ENCODE measurements at places on chromosomes 5 and 9.
A peak's percentile ranks its signal among the peaks of the same experiment; 100 is the strongest.

DNA sequence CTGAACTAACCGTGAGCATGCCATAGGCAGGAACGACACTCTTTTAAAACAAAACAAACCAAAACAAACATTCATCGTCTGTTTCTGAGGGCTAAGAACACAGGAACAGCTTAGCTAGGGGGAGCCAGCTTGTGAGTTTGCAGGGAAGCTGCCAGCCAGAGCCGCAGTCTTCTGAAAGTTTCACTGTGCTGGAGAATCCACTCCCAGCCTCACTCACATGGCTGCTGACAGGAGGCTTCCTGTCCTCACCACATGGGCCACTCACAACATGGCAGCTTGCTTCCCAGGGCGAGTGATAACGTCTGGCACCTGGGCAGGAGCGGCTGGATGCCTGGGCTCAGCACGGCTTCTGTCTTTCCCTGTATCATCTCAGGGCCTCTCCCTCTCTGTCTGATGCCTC is 275.2 kb downstream of the MSX2 start:
- DNase-seq = no peak

- peak; percentile 62 for DNase-seq
Observed at GRCh38 chr9:32348106-32348695, 36.2 kb upstream of the ACO1 start.

DNA sequence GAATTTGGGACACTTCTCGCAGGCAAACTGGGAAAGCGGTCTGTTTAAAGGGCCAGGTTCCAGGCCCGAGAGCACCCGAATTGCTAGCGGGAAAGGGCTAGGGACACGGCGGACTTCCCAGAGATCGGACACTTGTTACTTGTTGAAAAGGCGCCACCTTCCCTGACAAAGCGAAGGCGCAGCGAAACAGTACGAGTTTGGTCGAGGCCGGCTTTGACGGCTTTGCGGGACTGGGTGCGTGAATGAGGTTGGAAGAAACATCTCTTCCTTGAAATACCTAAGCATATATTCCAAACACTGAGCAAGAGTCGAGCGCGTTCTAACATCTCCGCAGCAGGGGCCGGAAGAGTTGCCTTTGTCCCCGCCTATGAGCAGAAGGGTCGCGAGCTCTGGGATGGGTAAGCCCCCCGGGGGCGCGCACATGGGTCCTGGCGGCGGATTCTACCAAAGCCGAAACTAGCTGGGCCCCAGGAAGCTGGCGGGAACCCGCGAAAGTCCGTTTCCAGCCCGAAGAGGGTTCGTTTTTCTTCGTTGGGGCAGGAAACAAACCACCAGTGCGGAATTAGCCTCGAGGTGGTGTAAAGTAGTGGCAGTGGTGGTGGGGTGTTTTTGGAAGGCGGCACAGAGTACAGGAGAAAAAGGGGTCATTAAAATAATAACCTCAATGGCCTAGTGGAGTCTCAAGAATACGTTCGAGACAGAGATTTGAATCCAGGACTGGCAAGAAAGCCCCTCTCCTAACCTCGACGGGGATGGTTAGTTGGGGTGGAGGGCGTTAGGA is 1.5 kb downstream of the GDNF start:
- peak; percentile 36 for DNase-seq

- no peak for DNase-seq
Observed at GRCh38 chr9:80866576-80867227, 822.6 kb downstream of the TLE1 start.

GRCh38 chr9:110427497-110428104 is 89.9 kb upstream of the TXNDC8 start:
- no peak for DNase-seq

- no peak for DNase-seq
Observed at GRCh38 chr9:124733964-124734740, 37.0 kb downstream of the NR6A1 start.

GRCh38 chr5:21398511-21398910 is 1410.5 kb upstream of the CDH18 start:
- DNase-seq = peak; percentile 60

- no peak for DNase-seq
Observed at GRCh38 chr5:145511351-145511750, 323.8 kb downstream of the PRELID2 start.

DNA sequence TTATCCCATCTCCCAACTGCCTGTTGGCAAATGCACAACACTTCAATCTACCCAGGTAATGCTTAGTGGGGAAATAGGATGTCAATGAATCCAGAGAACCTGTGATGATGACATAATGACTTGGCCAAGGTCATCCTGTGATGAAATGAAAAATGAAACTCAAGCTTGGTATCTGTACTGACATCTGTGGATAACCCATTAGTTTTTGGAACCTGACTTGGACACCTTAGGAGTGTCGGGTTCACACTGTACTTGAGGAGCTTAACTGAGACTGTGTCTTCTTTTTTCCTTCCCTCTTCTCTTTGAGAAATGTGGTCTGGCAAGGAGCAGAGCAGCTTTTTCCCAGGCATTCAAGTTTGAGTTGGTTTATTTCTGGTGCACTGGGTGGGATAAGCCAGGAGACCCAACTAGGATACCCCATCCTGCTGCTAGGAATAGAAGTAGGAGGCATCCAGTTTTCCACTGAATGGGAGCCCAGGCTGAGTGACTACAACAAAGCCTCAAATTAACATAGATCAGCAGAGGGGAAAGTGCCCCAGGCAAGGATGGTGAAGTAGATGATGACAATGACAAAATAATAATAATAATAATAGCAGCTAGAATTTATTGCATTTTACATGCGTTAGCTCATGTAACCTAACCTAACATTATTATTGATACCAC is 72.1 kb downstream of the ADRB2 start:
- no peak for DNase-seq

DNA sequence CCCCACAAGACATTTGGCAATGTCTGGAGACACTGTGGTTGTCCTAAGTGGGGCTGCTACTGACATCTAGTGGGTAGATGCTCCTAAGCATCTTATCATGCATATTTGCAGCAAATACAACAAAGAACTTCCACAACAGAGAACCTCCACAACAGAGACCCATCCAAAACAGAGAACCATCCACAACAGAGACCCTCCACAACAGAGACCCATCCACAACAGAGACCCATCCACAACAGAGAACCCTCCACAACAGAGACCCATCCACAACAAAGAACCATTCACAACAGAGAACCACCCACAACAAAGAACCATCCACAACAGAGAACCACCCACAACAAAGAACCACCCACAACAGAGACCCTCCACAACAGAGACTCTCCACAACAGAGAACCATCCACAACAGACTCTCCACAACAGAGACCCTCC is 32.8 kb downstream of the ARPC5L start:
- DNase-seq = peak; percentile 47

- DNase-seq = no peak
Observed at GRCh38 chr9:136792321-136793085, 1.4 kb downstream of the TMEM141 start.

DNA sequence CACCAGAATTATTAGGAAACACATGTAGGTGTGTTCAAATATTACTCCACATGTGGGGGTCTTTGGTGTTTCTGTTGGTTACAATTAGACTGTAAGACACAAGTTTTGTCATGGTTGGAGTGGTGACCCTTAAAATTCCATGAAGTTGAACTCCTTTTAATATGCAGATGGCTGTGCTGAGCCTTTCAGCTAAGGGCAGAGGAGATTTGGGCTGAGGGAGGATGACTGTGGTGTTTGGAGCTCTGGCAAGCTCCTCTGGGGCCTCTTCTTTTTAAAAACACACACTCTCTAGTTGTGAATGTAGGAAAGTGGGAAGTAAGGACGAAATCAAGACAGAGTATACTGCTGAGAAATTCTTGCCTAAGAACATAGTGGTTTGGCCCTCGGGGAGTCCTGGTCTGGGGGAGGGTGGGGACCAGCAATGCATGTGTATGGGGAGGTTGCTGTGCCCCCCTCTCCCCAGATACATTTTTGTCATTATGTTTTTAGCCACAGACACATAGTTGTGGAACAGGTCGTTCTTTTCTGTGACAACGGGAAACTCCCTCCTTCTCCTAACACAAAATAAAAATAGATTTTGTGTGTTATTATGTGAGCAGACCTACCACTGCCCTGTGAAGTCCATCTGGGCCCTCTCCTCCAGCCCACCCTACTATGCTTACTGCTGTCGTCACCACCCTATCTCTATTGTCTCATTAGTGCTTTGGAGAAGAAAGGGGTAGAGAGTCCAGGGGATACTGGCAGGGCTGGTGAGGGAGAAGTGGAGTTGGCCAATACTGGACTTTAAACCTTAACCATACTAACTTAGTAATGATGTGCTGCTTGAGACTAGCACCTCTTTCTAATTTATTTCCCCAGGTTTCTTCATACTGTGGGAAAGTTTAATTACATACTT is 10.0 kb downstream of the SMARCA2 start:
- no peak for DNase-seq
